Caudate nucleus (tissue), 63 donors: ENCODE measurements at places on chromosomes 11 and 22.

GRCh38 chr22:22855617-22856308, 31.9 kb upstream of the IGLL5 start:
- DNase-seq: no peak

- DNase-seq: no peak
Measured at GRCh38 chr11:77449784-77450183, 24.1 kb downstream of the PAK1 start.

GRCh38 chr22:48320048-48320682, 1507.5 kb downstream of the BRD1 start:
- no peak for DNase-seq

DNA sequence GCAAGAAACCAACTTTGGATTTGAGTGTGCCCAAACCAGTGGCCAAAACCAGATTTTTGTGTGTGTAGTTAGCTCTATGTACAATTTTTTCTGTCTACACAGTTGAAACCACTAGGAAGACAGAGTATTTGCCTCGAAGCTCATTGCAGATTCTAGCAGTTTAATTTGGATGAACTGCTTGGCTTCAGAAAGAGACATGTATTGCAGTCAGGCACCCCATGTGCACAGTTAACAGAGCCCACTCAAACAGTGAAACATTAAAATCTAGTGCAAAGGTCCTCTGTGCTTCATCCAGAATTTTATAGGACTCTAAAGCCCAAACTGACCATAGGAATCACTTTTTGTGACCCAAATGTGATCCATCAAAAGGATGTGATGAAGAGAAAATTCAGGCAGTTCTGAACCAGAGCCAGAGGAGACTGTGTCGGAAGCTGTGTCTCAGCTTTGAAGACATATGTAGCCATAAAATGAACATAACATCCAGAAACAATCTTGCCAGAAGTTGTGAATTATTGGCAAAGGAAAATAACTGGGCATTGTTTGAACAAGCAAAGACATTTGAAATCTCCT, 82.7 kb downstream of the PANX1 start:
- no peak for DNase-seq

- DNase-seq: no peak
Measured at GRCh38 chr11:106156290-106156937, 79.0 kb downstream of the AASDHPPT start.

GRCh38 chr11:128905345-128906184, 14.4 kb downstream of the KCNJ5 start:
- DNase-seq: peak; percentile 30

DNA sequence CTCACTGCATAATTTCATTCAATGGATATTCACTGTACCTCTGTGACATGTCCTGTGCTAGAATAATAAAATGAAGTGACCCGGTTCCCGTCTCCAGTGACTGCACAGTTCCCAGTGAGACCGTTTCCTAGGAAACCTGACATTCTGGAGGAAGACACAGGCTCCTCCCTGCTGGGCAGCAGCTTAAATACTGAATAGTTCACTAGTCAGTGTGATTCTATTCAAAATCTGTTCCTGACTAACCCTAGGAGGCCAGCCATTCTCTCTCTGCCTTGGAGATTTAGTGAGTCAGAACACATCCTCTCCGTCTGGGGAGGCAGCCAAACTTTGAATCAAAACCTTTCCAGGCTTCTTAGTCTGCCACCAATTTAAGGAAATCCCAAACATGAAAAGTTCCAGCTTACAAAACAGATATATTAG, 11.3 kb downstream of the TRIM66 start:
- peak; percentile 14 for DNase-seq

GRCh38 chr22:48947636-48948035, 880.0 kb downstream of the BRD1 start:
- no peak for DNase-seq

DNA sequence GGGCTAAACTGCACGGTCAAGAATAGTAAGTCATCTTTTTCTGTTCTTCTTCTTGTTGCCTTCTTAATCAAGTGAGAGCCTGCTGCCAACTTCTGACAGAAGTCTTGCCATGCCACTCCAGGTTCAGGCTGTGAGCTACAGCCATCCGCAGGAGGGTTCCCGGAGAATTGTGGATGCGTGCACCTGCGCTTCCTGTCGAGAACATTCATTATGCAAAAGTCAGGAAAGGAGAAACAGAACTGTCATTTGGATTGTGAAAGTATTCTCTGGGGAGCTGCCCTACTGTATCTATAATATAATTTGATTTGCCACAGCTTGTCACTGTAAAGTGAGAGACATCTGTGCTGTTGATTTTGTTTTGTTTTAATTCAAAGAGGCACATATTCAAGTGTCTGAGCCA, 12.3 kb downstream of the IL17RA start:
- no peak for DNase-seq

GRCh38 chr11:28584992-28585391, 476.8 kb downstream of the METTL15 start:
- no peak for DNase-seq

DNA sequence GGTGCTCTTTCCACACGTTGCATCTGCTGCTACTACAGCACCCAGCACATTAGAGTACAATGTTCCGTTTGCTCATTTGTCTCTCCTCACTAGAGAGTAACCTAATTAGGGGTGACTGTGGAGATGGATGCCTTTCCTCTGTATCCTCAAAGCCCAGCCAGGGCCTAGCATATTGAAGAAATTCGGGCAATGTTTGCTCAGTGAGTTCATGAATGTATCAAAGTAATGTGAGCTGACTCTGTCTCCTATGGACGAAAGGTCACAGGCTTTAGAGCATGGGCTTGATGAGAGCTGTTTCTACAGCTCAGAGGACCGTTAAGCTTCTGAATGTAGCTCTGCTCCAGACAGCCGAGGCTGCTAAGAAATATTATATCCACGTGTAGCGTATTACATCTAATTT, 67.5 kb downstream of the C11orf58 start:
- DNase-seq: no peak

DNA sequence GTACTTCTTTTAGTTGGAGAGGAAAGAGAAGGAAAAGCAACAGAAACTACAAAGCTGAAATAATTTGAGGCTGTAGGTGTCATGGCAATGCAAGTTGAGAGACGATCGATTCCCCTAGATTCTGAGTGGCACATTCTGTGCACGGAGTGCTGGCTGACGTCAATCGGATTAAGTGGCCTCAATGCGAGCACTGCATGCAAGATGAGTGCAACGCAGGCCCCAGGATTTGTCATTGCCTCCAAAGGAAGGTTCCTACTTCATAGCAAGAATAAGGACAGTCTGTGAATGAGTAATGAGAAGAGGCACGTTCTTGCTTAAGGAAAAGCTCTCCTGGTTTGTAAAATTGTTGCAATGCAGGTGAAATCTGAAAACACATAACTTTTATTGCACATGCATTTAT, 892.4 kb downstream of the KCNA4 start:
- no peak for DNase-seq

DNA sequence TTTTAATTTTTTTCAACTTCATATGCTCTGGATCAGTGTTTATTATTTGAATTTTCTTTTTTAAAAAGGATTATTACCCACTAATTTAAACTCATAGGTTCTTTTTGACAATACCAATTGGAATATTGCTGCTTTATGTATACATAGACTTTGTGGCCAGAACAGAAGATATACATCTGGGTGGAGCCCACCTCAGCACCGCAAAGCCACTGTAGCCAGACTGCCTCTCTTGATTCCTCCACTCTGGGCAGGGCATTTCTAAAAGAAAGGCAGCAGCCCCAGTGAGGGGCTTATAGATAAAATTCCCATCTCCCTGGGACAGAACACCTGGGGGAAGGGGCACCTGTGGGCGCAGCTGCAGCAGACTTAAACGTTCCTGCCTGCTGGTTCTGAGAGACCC, 10.6 kb upstream of the C11orf58 start:
- no peak for DNase-seq

DNA sequence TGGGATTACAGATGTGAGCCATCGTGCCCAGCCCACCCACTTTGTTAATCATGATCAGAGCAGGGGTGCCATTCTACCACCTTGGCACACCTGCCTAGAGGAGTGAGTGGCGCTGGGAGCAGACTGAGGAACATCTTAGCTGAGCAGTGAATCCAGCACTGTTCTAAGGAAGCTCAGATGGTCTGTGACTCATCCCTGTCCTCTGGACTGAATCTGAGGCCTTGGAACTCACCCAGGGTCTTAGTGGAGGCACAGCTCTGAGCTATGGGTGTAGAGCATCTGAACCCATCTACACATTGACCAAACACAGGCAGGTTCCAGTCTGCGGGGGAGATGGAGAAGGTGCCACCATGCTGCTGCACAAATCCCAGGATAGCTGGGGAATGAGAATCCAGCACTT, 14.9 kb downstream of the PGAP2 start:
- DNase-seq: no peak

DNA sequence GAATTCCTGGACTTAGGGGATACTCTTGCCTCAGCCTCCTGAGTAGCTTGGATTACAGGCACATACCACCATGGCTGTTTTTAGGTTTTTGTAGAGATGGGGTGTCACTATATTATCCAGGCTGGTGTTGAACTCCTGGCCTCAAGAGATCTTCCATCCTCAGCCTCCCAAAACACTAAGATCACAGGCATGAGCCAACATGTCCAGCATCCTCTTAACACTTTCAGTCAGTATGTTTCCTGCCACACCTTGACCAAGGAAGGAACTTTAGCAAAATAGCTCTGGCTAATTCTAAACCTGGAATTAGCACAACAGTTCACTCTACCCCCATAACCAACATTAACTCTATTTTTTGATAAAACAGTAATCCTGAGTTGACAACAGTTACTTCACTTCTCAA, 27.2 kb upstream of the DNAJB7 start:
- no peak for DNase-seq

DNA sequence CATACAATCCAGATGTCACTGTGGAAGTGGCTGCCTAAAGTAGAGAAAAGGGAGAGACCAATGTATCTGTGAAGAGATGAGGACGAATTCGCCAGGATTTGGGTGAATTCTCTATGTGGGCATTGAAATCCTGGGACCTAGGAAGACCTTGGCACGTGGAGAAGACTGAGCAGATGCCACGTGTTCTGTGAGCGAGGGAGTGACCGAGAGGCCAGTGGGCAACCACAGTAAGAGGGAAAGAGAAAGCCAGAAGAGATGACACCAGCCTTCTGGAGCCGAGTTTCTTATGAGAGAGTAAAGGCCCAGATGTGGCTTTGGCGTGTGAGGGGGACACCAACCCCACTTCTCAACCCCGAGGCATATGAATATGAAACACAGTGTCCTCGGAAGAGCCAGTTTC, 228.1 kb downstream of the BUD13 start:
- DNase-seq: no peak

DNA sequence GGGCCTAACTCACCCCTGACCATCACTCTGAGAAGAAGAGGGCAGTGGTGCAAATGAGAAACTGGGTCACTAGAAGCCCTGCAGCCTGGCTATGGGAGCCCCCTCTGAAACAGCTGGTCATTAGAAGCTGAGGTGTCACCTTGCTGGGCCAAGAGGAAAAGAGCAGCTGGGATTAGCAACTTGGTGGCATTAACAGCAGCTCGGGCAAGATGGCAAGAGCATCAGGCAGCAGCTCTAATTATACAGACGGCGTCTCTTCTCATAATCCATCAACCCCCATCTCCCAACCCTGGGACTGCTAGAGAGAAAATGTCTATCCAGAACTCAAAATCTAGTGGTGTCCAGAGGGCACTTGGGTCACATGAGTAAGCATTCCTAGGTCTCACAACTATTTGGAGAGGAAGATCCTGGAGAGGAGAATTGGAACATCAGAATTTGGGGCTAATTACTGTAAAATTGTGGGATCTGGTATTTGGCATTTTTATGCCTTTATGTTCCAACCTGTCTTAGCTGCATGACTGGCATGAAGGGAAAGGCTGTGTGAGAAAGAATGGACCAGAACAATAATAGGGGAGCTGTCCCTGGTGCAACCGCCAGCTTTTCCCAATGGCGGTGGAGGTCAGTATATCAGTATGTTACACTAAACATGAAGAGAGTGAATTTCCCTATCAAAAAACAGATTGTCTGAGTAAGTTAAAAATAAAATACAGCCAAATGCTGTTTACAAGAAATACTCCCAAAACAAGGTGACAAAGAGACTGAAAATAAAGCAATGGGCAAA, 7.6 kb upstream of the LMO1 start:
- no peak for DNase-seq

- DNase-seq: peak; percentile 8
Measured at GRCh38 chr11:111541254-111542061, 938 bp downstream of the LAYN start.

DNA sequence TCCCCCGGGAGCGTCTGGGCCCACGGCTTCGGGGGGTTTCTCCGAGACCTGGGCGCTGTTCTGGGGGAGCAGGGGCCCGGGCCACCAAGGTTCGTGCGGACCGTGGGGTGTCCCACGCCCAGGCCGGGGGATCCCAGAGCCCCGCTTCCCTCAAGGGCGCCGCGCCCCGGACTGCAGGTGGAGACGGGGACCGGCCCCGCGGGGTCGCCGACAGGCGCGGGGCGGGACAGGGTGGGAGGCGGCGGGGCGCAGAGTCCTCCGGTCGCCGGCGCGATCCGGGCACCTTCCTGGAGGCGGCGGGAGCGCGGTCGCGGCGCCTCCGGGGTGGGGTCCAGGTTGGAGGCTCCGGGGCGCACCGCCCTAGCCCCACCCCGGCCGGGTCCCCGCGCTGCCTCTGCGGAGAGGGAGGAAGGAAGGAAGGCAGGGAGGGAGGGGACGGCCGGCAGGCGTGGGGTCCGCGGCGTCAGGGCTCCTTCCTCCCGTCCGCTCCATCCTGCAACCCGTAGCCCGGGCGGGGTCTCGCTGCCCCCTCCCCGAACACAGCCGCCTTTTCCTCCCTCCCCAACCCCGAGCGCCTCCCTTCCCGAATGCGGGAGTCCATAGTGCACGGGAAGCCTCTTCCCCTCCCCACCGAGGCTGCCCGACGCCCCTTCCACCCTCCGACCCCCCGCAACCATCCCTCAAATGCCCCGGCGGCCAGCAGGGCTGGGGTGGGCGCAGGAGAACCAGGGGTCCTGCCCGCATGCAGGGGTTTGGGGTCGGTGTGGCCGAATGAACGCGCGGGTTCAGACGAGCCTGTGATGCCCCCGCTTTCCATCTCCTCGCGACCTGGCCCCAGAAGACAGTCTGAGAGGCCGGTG, 4.3 kb upstream of the ZBED4 start:
- DNase-seq: no peak

DNA sequence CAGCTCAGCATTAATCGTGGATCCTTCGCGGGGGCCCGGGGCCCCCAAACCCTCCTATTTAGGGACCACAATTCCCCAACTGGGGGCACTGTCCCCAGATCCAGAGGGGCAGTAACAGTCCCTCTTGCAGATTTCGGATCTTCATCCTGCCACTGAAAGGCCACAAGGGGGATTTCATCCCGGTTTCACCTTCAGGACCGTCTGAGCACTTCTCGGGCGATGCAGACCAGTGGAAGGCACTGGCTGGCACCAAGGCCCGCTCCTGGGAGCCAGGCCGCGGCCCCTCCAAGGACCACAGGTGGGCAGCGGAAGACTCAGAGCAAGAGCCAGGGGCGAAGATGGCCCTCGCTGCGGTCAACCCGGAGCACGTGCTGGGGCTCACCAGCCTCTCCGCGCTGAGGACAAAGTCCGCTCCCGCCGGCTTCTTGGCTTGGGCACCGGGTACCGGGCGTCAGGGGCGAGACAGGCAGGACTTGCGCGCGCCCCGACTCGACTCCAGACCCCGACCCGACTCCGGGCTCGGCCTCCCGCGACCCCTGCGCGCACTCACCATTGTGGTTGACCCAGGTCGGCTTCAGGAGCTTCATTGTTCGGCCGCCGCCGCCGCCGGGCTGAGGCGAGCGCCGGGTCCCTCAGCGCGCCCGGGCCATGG, 517 bp downstream of the HIRA start:
- DNase-seq: no peak
